CD4-positive, alpha-beta T cell treated with Interleukin-1 beta for 1 hour (primary cell): ENCODE measurements at places on chromosomes 1 and 21.

GRCh38 chr1:205534444-205534985, 30.0 kb downstream of the CDK18 start:
- DNase-seq = no peak

DNA sequence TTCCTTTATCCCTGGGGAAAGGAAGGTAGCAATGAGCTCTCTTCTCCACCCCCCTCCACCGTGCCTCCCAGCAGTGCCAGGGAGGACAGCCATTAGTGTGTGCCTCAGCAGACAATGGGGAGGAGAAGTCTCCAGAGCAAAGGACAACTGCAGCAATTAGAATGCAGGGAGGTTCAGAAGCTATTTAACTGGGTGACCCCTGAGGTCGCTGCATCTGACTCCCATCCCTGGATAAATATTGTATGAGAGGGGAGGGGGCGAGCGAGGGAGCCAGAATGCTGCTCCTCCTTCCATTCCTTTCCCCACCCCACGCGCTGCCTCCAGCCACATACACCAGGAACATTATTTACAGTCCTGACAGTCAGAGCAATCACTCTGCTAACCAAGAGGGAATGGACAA, 59.0 kb downstream of the ERI3 start:
- DNase-seq = no peak

DNA sequence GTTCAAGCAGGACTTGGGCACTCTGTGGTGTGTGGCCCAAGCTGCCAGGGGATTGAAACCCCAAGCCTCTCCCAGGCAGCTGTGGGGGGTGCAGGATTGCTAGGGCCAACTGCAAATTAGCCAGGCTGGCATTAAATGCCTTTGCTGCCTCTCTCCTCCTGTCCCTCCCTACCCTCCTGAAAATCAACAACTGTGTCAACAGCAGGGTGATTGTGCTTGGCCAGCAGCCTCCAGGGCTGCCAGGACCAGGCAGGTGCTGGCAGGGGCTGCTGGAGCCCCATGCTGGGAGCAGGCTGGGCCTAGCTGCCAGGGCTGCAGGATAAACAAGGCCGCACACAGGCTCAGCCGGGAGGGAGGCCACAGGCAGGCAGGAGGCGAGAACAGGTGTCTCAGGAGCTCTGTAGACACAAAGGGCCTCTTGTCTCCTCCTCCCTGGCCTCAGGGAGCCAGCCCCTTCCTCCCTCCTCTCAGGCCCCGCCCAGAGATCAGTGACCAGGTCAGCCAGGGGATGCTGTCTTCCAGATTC, 11.4 kb downstream of the SOX13 start:
- DNase-seq = no peak

DNA sequence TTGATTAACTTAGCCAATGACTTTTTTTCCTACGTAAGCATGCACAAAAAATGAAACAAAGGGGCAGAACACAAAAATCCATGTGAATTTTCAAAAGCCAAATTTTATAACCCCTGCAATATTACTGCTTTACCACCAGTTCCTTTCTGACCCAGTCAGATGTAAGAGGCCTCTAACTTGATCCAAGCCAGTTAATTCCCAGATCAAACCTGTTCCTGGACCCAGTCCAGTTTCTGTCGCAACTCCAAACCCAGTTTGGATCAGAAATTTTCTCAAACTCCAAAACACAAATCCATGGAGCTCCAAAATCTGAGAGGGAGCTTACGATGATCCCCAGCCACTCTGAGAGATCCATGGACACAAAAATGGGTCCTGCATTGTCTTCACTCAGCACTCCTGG, 7.8 kb upstream of the ZYG11A start:
- no peak for DNase-seq

- DNase-seq = no peak
Measured at GRCh38 chr21:17051054-17051453, 461.8 kb upstream of the CXADR start.

- DNase-seq = no peak
Measured at GRCh38 chr1:2224170-2224584, 3.9 kb upstream of the SKI start.

GRCh38 chr1:212688341-212689047, 11.1 kb downstream of the BATF3 start:
- no peak for DNase-seq

DNA sequence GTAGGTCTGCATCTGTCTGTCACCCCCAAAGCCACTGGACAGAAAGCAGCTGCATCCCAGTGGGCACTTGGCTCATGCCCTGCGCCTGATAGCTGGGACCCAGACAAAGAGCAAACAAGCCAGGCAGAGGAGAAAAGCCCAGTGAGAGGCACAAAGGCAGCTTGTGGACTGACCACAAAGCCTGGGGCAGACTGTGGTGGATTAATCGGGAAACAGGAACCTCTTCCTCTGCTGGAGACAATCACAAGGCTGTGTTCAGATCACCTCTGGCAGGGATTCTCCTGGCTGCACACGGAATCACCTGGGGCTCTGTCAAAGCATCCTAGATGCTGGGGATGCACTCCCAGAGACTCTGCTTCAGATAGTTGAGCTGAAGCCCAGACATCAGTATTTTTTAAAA, 15.2 kb upstream of the GJB5 start:
- DNase-seq = no peak

GRCh38 chr1:93081716-93082115, 2.6 kb downstream of the MTF2 start:
- DNase-seq = no peak

DNA sequence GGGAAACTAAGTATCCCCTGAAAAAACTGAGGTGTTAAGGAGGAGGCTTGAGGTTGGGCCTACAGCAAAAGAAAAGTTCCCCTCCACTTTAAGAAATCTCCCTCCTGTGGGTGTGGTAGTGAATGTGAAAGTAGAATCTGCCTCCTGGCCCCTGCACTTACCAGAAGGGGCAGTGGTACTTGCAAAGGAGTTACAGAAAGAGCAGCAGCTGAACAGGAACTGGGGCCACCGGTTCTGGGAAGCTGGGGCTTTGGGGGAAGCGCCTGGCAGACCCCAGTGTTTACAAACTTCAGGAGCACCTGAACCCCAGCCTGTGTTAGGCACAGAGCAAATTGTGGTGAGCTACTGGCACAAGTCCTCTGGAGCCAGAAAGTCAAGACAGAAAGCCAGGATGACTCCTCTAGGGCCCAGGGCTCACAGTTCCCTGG, 250.2 kb upstream of the FGGY start:
- peak; percentile 51 for DNase-seq

DNA sequence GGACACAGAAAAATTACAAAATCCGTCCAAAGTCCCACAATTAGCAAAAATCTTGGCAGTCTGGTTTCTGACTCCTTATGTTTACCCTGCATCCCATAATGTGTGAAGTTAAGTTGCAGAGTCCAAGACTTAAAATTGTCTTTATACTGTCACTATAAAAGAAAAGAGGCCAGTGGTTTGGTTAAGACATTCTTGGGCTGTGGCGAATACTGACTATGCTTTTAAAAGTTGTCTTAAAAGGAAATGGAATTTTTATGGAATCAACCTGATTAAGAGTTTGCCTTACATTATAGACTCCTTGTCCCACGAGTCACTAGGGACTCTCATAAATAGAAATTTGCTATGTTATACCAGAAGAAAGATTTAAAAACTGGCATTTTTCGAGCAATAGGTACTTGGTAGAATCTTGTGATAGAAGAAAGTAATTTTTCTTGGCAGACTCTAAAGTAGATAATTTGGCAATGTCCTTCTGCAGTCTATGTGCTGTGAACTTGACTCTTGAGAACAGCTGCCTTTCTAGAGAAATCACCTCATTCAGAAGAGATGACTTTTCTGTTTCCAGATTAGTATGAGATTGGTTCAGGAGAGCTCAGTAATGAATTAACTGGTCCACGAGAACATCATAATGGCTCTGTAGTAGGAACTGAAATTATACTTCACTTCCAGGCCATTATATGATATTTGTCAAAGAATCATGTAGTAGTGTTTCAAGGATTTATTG, 31.8 kb downstream of the NTNG1 start:
- no peak for DNase-seq

- no peak for DNase-seq
Measured at GRCh38 chr21:34072145-34073031, 990 bp upstream of the MRPS6 start.

DNA sequence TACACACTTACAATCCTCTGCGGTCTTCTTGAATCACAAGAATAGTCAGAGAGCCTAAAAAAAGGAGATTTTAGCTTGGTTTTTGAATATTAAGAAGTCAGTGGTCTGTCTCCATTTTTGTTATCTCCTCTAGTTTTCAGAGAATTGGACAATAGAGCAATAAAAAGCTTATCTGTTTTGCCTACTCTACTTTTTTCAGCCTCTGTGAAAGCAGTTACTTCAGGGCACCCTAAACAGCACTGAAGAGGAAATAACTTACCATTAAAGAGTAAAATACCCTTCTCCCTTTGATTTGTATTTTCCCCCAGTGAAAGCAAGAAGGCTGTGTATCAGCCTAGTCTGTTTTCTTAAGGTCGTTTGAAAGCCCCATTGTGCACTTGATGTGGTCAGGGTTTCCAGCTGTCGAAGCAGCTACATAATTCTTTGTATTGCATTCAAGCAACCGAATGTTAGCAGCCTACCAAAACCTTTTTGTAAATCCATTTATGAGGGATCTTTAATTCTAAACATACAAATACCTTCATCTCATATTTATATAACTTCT, 1.0 kb downstream of the NTMT2 start:
- DNase-seq = no peak

GRCh38 chr1:103576065-103576464, 4.7 kb downstream of the AMY2B start:
- no peak for DNase-seq

DNA sequence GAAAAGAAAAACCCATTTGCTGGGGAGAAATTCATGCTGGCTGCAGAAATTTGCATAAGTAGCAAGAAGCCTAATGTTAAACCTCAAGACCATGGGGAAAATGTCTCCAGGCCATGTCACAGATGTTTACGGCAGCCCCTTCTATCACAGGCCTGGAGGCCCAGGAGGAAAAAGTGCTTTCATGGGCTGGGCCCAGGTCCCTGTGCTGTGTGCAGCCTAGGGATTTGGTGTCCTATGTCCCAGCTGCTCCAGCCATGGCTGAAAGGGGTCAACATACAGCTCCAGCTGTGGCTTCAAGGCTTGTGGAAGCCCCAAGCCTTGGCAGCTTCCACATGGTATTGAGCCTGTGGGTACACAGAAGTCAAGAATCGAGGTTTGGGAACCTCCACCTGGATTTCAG, 93.0 kb downstream of the HFM1 start:
- DNase-seq = no peak

- no peak for DNase-seq
Measured at GRCh38 chr1:20730690-20731056, 1.8 kb downstream of the SH2D5 start.

- no peak for DNase-seq
Measured at GRCh38 chr1:114075546-114076242, 78.0 kb downstream of the SYT6 start.

- DNase-seq = no peak
Measured at GRCh38 chr1:112284796-112285195, 111.2 kb upstream of the CTTNBP2NL start.

GRCh38 chr1:208536212-208536611, 292.0 kb upstream of the PLXNA2 start:
- DNase-seq = no peak

GRCh38 chr1:97384294-97384968, 536.4 kb downstream of the DPYD start:
- no peak for DNase-seq

DNA sequence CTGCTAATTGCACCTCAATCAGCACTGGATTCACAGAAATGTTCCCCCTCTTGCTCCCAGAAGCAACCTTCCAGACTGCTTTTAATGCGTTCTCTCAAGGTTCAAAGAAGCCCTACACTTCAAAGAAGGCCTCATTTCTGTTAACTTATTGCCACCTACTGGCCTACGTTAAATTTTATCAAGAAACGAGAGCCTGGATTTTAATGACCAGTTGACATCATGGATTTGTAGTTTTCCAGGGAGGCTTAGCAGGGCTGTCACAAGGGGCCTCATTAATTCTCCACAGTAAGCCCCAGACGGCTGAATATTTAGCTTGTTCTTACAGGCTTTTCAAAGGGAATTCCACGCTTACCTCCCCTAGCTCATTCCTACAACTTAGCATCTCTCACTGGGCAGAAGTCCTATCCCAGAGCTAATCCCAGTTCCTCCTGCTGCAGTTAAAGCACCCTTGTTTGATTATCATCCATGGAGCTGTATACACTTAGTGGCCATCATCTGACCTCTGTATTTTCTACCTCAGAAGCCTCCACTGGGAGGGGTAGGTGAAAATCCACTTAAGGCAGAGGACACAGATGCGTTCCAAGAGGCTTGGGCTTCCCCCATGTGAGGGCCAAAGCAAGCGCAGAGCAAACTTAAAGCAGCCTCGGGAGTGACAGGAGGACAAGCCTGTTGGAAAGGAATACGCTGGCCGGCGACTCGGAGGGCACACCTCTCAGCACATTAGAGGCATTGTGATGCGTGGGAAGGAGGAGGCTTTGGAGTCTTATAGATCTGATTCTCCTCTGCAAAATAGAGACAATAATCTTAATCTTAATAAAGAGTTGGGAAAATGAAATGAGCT, 32.2 kb upstream of the CYP4X1 start:
- no peak for DNase-seq

DNA sequence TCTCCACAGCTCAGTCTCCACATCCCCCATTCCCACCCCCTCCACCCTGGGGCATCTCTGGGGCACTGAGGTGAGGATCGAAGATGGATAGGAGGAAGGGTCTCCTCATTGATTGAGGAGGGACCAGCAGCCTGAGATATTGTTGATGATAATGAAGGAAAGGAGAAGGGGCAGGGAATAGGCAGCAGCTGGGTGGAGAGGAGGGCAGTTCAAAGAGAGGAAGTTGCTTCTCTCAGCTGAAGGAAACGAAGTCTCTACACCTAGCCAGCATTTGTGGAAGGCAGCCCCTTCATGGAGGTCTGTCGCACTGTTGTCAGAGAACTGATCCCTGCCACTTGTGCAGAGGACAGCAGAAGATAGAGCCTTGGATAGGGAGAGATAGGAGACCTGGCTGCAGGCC, 5.7 kb downstream of the KNCN start:
- no peak for DNase-seq

DNA sequence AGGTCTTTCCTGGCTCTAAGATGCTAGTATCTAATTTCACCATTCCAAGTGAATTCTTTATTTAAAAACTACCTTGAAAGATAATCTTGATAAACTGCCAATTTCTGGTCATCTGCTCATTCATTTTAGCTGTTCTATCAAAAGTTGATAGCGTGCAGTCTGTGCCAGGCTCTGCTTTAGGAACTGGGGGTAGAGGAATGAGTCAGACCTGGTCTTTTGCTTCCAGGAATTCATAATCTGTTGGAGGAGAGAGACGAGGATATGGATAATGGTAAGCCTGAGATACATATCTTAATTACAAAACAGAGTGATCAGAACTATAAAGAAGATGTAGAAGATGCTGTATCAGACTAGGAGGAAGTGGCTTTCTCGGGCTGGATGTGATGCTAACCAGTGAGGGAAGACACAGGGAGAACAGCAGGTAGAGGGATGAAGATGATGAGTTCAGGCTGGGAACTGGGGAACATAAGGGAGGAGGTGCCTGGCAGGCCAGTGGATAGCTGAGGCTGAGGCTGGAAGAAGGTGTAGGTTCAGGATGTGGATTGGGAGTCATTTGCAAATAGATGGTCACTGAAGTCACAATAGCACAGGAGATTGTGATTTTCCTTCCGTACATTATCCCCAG, 12.3 kb upstream of the PHC2 start:
- no peak for DNase-seq
